ENCODE measurements at places on chromosomes 2 and 18. TPM values are rescaled to one million over a fixed set of nuclear protein-coding genes. Genes with fewer than 3 reads are reported as not detected.

The PTPRN gene
- total RNA-seq, result 0.98 TPM

The ELOA2 gene
- not detected for total RNA-seq

The CDK15 gene
- 4.7 TPM for total RNA-seq

The PROM2 gene
- 0.20 TPM for total RNA-seq

The TUBB8B gene
- not detected for total RNA-seq

The CRACDL gene
- total RNA-seq, result not detected

Data from subcutaneous preadipocyte (primary cell).